ENCODE measurements at places on chromosomes 4 and X.

DNA sequence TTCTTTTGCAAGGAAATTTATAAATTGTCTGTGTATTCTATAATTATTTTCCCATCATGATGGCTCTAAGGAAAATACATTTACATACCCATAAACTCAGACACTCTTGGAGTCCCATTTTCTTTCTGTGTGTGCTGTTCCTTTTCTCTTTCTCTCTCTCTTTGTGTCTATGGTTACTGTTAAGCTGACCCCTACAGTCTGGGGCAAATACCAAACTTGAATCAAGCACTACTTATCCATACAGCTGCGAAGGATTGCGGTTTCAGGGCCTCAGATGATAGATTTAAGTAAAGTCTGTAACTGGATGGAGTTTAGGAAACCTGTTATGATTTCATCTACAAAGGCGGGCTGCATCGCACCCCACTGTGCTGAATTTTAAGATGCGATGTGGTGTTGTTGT, 150.2 kb downstream of the SHROOM3 start:
- DNase-seq, result no peak

- DNase-seq, result peak; percentile 53
Measured at GRCh38 chr4:138310498-138310897, 68.3 kb upstream of the SLC7A11 start.

DNA sequence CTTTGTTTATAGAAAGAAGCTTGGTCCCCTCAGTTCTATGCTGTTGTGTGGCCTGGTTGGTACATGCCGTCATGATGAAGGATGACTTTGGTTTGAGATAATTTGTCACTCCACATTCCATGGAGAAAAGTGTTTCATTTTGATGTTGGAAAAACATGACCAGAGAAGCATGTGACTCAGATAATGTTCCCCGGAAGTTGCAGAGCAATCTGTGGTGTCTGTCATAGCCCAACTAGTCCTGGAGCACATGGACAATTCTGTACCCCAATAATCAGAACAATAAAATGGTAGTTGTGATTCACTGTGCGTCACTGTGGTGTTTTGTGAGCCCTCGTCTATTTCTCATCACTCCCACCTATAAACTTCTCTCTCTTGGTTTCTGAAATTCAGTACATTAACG, 85.1 kb downstream of the PDK3 start:
- no peak for DNase-seq

DNA sequence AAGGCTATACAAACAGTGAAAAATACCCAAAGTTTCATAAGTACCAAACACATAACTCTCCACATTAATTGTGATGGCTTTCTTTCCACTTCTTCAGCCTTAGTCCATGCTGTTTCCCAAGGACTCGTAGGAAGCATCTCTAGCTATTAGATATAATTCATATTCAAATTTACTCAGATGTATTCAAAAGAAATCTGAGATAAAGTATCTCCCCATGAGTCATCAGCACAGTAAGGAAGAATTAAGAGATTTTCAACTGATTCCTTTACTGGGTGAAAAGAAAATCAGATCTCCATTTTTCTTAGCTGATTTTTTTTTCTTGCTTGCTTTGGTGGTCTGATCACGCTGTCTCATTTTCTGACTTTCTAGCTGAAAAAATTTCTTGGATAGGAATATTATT, 71.7 kb downstream of the MID1 start:
- peak; percentile 8 for DNase-seq

DNA sequence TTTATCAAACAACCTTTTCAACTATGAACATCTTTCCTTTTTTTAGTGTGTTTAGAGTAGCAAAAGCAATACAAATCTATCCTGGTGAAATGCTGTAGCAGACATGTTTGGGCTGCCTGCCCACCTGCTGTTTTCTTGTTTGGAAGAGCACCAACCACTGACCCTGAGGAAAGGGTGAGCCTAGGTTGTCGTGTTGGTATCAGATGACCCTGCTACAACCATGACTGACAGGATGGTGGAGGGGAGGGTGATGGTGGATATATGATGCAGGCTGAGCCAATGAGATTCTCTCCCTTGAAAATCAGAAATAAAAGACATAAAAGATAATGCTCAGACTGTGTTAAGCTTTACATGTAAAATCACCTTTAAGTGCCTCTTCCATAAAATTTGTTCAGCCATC, 201.2 kb downstream of the NPNT start:
- DNase-seq, result no peak

DNA sequence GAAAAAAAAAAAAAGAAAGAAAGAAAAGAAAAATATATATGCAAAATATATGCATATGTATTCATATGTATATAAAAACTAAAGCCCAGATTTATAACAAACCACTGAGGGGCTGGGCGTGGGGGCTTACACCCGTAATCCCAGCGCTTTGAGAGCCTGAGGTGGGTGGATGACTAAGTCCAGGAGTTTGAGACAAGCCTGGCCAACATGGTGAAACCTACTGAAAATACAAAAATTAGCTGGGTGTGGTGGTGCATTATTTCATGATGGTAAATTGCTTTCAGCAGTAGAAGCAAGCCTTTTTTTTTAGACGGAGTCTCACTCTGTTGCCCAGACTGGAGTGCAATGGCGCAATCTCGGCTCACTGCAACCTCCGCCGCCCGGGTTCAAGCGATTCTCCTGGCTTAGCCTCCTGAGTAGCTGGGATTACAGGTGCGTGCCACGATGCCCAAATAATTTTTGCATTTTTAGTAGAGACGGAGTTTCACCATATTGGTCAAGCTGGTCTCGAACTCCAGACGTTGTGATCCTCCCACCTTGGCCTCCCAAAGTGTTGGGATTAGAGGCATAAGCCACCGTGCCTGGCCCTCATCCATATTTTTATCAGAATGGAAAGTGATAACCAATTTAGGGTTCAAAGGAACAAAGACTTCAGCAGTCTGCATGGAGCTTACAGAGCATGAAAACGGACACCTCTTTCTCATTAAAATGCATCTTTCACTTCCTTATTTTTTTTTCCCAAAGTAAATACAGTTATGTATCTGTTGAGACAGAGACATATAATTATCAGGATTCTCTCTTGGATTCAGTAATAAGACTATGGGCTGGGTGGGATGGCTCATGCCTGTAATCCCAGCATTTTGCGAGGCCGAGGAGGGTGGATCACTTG, 27.7 kb upstream of the MOB1B start:
- no peak for DNase-seq

DNA sequence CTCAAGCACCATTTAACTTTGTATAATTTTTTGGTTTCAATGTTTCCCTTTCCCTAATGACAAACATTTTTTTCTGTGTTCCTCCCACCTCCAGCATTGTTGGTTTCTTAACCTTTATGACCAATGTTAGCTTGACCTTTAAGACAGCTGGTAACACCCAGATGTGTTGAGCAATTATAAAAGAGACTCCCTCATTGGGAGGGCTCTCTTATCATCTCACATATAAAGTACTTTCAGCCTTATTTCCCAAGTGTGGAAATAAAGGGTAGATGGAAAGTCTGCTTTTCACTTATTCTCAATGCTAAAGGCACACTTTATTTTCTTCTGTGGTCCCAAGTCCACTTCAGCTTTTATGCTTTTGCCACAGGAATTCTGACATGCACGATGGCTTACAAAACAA, 1420.4 kb downstream of the RAPGEF2 start:
- no peak for DNase-seq

GRCh38 chr4:76729980-76730379, 168.0 kb downstream of the SOWAHB start:
- no peak for DNase-seq

- peak; percentile 25 for DNase-seq
Measured at GRCh38 chr4:154189346-154189745, 302.3 kb downstream of the DCHS2 start.

- no peak for DNase-seq
Measured at GRCh38 chr4:48196758-48197504, 62.9 kb upstream of the TXK start.

- no peak for DNase-seq
Measured at GRCh38 chr4:165512424-165512823, 133.6 kb downstream of the CPE start.

DNA sequence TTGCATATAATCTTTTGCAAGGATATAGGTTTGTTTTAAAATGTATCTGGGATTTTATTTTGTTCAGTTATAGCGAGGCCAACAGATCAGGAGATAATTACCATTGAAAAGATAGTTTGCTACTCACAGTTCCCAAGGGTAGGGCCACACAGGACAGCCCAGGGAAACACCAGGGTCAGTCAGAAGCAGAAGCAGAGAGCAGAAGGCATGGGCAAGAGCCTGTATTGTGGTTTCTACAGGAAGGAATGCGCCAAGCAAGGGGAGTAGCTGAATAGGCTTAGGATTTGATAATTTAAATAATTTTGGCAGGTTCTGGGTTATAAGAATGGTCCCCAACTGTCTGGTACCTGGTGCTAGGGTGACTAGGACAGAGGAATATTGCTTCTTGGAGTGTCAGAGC, 61.6 kb downstream of the SYNPO2 start:
- DNase-seq, result no peak

DNA sequence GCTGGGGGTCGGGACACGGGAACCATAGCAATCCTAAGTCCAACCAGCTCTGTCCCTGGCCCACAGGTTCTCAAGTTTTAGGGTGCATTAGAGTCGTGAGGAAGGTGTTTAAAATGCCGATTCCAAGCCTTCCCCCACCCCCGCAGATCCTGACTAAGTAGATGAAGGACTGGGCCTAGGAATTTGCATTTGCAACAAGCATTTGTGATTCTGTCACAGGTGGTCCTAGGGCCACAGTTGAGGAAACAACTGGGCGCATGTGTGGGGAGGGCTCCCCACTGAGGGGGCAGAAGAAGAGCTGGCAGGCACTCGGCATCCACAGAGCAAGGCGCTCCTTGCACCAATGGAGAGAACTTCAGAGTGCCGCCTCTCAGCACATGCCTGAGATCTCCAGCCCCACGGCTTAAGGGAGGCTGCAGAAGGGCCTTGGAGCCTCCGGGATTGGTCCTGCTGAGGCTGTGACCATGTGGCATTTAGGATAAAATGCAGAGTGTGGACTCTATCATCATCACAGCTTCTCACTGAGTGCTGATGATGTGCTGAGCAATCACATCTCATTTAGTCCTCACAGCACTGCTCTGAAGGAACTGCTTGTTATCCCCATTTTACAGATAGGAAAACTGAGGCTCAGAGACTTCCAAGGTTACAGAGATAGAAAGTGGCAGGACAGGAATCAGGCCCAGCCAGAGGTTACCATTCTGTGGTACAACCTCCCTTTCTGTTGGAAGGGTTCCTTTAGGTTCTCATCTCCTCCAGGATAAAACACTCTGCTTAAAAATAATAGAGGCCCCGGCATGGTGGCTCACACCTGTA, 16.7 kb downstream of the SEL1L3 start:
- no peak for DNase-seq

DNA sequence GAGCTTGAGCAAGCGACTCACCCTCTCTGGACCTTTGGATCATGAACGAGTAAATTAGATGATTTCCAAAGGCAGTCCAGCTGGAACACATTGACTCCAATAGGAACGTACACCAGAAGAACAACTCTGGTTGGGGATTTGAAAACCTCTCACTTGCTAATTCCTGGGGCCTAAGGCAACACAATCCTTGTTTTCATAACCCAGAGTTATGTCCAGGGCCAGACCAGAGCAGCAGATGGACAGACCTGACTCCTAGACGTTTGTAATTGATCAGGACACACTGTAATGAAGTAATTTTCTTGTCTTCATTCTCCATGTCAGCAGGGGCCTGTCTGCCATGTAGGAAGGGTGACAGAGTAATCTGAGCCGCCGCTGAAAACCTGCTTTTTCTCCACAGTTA, 283.9 kb downstream of the IDS start:
- no peak for DNase-seq

GRCh38 chr4:14644580-14645282, 357.6 kb upstream of the CPEB2 start:
- DNase-seq, result no peak

- DNase-seq, result peak; percentile 91
Measured at GRCh38 chrX:39705290-39705689, 392.5 kb downstream of the BCOR start.

DNA sequence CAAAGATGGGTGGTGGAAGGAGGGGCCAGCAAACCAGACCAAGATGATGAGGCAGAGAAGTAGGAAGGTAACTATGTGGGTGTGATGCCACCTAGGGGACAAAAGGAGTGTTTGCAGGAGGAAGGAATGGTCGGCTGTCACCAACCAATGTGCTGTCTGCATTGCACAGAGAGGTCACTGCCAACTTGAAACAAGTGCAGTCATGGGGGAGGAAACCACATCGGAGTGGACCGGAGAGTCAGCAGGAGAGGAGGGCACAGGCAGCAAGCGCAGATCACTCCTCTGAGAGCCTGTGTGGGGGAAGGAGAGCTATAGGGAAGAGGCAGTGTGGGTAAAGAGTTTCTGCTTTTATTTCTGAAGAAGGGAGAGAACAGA, 38.5 kb upstream of the FGFBP2 start:
- DNase-seq, result peak; percentile 72

DNA sequence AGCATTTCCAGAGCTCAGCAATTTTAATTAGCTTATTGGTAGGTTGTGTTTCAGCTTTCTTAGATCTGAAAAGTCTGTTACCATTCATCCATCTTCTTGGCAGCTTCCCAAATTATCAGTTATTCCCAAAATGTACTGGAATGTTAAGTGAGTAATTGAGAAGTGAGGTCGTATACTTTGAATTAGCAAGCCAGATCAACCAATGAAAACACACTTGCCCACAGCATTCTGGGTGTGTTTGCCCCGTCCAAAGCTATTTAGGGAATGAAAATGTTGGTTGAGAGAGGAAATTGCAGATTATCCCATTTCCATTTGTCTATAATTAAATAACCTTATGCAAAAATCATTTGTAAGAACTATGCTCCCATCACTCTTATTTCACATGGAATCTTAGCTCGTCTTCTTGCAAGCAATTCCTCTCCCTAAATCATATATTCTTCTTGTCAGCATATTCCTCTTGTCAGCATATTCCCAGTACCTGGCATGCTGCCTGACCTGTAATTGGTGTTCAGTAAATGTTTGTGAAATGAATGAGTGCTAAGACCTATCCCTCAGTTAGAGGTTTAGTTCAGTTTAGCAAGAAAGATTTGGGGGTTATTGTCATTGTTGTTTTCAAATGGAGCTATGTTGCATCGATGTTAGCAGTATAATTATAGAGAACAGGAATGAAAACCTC, 23.3 kb upstream of the ANTXR2 start:
- peak; percentile 14 for DNase-seq

GRCh38 chr4:76090241-76090691, 15.8 kb downstream of the ART3 start:
- DNase-seq, result peak; percentile 91

DNA sequence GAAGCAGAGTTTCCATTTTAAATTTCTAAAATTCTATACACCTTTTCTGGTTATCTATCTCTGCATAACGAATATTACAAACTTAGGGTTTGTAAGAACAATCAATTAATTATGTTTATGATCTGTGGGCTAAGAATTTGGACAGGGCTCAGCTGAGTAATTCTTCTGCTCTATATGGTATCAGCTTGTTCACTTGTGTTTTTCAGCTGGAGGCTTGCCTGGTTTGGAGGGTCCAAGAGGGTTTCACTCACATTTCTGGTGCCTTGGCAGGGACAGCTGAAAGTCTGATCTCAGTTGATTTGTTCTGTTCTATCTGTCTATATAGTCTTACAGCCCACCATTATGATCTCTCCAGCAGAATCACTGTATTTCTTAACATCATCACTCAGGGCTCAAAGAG, 57.8 kb upstream of the ADGRA3 start:
- DNase-seq, result no peak

- no peak for DNase-seq
Measured at GRCh38 chr4:6915041-6916005, 5.7 kb downstream of the TBC1D14 start.

- no peak for DNase-seq
Measured at GRCh38 chr4:112942077-112942476, 107.4 kb upstream of the ANK2 start.

All from fibroblast of mammary gland (primary cell).